Posterior vena cava (tissue), 2 donors: ENCODE measurements at places on chromosomes 12 and 14. TPM values are rescaled to one million over a fixed set of nuclear protein-coding genes. Genes with fewer than 3 reads are reported as not detected.
A peak's percentile ranks its signal among the peaks of the same experiment; 100 is the strongest.

DNA sequence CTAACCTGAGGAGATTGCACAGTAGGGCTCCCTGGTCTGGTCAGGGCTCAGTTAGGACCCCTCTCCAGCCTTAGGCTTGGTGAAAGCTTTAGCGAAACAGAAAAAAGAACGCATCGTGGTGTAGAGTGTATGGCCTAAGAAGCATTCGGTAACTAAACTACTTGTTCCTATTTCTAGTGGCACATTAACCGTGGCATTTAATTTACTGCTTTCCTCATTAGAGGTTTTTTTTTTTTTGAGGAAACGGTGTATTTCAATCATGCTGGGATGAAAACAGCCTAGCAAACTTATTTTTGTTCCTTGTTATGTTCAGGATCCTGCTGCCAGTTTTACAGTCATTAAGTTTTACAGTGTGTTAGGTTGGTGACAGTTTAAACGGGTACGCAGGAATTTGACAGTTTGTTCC is 518 bp upstream of the OSBPL8 start:
- no peak for DNase-seq

- no peak for DNase-seq
Measured at GRCh38 chr14:56716705-56717104, 93.6 kb downstream of the OTX2 start.

- peak; percentile 67 for DNase-seq
Measured at GRCh38 chr14:69713209-69713781, 53.6 kb upstream of the SRSF5 start.

SFSWAP gene
- 29.2 TPM for total RNA-seq

GRCh38 chr12:2222691-2223090 is 169.9 kb downstream of the CACNA1C start:
- no peak for DNase-seq

DNA sequence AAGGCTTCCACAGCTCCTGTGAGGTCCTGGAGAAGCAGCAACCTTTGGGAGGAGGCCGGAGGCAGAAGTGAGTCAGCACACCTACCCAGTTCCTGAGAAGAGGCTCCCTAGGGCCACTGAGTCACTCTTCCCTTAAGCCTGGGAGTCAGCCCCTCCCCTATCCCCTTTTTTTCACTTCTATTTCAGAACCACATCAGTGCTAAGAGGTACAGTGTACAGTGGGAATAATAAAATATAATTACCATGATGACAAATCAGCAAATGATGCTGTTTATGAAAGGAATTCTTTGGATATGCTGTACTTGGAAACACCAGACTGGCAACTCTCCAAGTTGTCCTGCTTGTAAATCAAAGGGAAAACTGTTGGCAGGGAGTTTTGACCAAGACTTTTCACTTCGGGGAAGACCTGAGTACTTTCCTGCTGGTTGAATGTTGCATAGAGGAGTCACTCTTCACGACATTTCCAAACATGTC is 7.8 kb upstream of the TBPL2 start:
- DNase-seq: peak; percentile 83

DNA sequence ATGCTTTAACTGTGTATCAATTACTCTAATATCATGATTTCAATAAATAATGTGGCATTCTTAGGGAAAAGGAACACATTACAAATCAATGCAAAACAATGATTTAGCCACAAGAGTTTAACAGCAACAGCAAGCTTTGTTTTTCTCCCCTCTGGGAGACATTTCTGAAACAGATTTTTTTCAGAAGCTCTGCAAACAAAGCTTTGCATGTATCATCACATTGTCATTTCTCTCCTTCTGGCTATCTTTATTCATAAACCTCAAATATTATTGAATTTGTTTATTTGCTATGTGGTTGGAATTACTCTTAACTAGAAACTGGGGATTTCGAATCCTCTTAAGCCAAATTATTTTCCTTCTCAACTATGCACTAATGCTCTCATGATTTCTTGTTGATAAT is 278.4 kb upstream of the ATXN7L3B start:
- no peak for DNase-seq

CCDC175 gene
- total RNA-seq: 0.10 TPM

- DNase-seq: no peak
Measured at GRCh38 chr12:58450868-58451482, 469.3 kb downstream of the LRIG3 start.

CMTM5 gene
- total RNA-seq: 0.57 TPM

IFNG-AS1 gene
- total RNA-seq: 0.24 TPM

GRCh38 chr14:51165415-51165814 is 70.5 kb upstream of the TRIM9 start:
- DNase-seq: no peak

TDRD9 gene
- 1.00 TPM for total RNA-seq

DNA sequence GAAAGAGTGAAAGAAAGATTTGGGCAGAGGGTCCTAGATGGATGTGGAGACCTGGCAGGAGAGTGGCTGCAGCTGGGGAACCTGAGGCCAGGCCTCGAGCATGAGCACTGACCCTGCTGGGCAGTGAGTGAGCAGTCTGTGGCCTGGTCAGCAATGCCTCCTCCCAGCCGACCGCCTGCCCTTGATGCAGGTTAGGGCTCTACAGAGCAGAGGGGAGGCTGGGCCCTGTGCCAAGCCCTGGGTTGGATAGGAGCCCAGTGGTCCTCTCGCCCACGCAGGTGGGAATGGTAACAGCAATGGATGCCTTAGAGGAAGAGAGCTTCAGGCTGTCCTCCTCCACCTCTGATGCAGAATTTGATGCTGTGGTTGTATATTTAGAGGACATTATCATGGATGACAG is 59.8 kb downstream of the RAB35 start:
- DNase-seq: no peak

DNA sequence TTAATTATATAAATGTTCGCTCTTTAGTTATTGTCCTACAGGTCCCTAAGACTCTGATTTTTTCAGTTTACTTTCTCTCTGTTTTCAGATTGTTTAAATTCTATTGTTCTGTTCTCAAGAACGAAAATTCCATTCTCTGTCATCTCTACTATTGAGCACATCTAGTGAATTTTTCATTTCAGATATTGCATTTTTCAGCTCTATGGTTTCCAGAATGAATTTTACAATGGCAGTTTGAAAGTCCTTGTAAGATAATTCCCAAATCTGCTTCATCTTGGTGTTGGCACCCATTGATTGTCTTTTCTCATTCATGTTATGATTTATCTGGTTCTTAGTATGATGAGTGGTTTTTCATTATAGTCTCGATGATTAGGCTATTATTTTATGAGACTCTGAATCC is 519.6 kb upstream of the LRFN5 start:
- no peak for DNase-seq

- DNase-seq: no peak
Measured at GRCh38 chr12:45794422-45794821, 64.9 kb downstream of the ARID2 start.

DNA sequence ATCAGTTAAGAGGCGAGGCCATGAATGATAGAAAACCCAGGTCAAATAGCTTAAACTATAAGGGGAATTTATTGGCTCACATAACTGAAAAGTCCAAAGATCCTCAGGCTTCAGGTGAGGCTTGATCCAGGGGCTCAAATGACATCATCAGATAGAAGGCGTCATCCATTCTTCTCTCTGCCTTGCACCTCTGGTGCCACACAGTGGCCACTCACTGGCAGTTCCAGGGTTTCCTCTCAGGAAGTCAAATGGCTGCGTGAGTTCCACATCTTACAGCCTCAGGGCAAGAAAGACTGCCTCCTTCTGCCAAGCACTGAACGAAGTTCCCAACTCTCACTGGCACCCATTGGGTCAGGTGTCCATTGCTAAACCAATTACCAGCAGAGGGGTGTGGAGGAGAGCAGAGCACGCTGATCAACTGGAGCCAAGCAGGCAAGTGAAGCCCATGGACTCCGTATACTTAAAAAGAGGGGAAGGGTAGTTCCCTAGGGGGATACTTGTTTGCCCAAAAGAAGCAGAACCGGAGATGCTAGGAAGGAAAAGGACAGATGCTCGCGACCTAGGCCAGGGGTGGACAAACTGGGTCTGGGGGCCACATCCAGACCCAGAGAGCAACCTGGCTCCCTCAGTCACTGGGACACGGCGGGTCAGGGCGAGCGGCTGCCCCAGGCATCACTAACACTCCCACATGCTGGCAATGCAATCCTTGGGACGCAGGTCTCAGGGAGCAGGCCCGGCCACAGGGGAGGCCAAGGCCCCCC is 69.3 kb downstream of the SERPINA3 start:
- DNase-seq: no peak

GRCh38 chr12:46959502-46959901 is 119.9 kb upstream of the PCED1B start:
- DNase-seq: no peak

SMIM41 gene
- 0.19 TPM for total RNA-seq

DNA sequence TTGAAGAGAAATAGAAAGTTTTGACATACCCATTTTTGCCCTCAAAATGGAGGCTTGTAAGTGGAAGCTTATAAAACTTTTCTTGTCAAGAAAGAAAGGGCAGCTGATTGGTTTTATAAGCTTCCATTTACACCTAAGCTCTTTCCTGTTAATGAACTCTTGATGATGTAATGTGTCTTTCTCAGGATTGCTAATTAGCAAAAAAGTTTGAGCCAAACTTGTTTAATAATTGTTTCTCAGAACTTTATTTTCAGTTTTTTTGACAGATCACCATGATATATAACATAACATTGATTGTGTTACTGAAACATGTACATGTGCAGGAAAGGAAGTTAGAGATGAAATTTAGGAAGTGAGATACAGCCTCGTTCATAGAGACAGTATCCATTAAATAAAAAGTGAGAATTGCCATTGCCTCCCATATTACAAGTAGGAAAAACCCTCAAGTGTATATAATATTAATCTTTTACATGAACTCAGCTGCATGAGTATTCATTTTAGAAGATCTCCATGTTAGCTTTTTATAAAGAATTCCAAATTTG is 26.8 kb downstream of the RIC8B start:
- no peak for DNase-seq

TGFB3 gene
- total RNA-seq: 158 TPM

TAS2R13 gene
- 2.5 TPM for total RNA-seq

TCTN2 gene
- 7.6 TPM for total RNA-seq

CCNK gene
- total RNA-seq: 35.3 TPM

MFAP5 gene
- 61.0 TPM for total RNA-seq

- no peak for DNase-seq
Measured at GRCh38 chr12:9344541-9344940, 136.3 kb upstream of the PZP start.

DNA sequence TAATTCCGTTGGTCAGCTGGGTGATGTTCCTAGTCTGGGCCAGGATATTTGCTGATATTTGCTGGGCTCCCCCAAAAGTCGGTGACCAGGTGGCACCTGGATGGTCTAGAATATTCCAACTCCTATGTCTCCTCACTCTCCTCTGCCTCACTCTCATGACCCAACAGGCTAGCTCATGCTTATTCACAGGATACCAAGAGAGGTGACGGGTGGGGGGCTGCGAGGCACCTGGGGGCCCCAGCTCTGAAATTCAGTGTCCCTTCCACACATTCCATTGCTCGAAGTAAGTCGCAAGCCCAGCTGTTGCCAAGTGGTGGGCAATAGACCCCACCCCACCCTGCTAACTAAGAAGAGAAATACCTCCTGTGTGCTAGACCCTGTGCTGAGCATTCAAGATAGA is 67.7 kb downstream of the C14orf132 start:
- DNase-seq: peak; percentile 16

SMOC1 gene
- 28.9 TPM for total RNA-seq

- no peak for DNase-seq
Measured at GRCh38 chr12:132653567-132654290, 33.4 kb downstream of the POLE start.

ELK3 gene
- 60.6 TPM for total RNA-seq

DNAH10 gene
- not detected for total RNA-seq

GRCh38 chr12:118574288-118574687 is 197.9 kb downstream of the SUDS3 start:
- no peak for DNase-seq

DNA sequence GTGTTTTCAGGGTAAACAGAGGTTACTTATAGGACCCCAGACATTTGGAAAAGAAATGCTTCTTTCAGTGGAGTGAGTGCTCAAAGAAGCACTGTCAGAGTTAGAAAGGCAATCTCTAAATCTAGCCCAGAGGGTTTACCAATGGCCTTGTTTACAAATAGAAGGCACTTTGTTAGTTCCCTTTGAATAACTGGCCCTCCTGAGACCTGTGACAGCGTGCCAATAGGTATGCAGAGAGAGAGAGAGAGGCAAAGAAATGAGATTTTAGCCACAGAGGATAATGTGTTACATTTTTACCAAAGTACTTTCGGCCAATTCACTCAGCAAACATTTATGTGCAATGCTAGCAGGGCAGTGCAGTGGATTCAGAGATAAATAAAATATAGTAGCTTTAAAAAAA is 41.9 kb downstream of the TPH2 start:
- no peak for DNase-seq

PTPRQ gene
- 0.67 TPM for total RNA-seq

DNA sequence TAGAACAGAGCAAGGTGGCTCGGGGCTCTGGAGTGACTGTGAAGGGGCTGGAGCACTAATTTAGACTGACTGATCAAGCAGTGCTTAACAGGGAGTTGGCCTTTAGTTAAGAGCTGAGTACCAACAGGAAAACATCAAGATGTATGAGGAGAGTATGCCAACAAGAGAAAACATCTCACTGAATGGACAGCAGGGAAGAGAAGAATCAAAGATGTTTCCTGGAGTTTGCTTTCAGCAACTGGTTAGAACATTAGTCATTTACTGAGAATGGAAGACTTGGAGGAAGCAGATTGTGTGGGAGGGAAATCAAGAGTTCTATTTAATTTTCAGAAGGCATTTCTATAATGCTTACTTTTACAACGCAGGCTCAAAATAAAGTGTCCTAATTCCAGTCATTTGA is 259.3 kb downstream of the ADAMTS20 start:
- no peak for DNase-seq
